RPMI8226 (cell line): ENCODE measurements at places on chromosomes 4 and X.

- peak; percentile 35 for DNase-seq
Observed at GRCh38 chr4:137531986-137532868, at the start of gene PCDH18. TSS of gene PCDH18 (minus strand) at chr4:137532494. CDS start at chr4:137532088, 406 bp downstream.

GRCh38 chr4:153183146-153183545 is 21.1 kb upstream of the TRIM2 start:
- DNase-seq, result no peak

- DNase-seq, result no peak
Observed at GRCh38 chr4:94462572-94462971, 10.8 kb downstream of the PDLIM5 start.

- DNase-seq, result no peak
Observed at GRCh38 chr4:93396272-93396671, 432.3 kb upstream of the ATOH1 start.

DNA sequence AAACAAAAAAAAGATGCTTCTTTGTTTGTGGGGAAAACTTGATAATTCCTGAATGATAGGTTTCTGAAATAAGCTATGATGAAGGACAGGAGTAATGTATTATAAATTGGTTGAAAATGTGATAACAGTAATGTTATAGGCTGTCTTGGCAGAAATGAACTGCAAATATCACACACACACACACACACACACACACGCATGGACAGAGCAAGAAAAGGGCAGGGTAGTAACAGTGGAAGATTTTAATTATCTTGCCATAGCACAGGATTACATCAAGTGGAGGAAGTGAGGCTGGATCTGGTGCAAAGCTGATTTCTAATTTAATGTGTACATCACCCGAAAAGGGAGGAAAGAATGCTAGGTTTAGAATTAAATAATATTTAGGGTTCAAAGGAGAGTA is 97.5 kb upstream of the CXXC4 start:
- DNase-seq, result no peak

GRCh38 chr4:153466949-153467896 is 1.1 kb downstream of the TMEM131L start:
- DNase-seq, result peak; percentile 84

GRCh38 chr4:114081783-114082182 is 102.3 kb upstream of the ARSJ start:
- no peak for DNase-seq

GRCh38 chrX:65657659-65658058 is 9.8 kb upstream of the MSN start:
- no peak for DNase-seq

DNA sequence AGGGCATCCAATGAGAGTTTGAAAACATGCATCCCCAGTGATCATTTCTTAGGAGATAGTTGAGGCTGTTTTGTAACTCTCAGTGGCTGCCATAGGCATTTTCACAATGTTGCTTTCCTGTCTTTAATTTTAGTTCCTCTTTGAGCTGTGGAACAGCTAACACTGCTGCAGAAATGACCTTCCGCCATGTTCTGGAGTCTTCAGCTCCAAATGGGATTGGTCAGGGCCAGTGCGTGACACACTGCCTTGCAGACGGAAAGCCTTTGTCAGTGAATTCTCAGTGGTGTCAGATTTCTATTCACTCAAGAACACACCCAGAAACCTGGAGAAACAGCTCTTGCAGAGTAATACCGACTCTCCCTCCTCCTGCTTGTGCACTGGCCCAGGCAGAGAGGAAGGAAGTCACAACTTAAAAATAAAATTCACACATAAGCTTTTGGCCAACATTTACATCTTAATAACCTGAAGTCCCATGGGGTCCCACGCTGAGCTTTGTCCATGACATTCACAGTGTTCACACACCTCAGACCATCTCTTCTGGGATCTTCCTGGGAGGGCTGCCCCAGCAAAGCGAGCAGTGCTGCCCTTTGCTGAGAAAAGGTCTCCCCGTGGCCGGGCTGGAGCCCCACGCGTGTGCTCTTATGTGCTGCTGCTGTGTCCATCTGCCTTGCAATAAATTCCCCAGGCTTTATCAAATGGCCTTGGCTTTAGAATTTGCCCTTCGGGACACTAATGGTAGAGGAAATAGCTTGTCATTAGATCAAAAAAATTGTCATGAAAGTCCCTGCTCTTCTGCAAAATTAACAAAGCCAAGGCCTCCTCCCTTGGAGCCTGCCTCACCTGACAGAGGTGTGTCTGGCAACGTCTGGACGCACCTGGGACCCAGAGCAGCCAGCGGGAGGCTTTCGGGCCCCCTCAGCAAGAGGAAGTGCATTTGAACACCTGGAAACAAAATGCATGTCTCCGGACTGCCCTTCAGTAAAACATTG is 126.8 kb downstream of the IRF2 start:
- DNase-seq, result peak; percentile 63

- DNase-seq, result no peak
Observed at GRCh38 chr4:128958194-128958593, 135.1 kb downstream of the SCLT1 start.

- DNase-seq, result no peak
Observed at GRCh38 chr4:130424211-130424610, 1328.3 kb downstream of the C4orf33 start.

DNA sequence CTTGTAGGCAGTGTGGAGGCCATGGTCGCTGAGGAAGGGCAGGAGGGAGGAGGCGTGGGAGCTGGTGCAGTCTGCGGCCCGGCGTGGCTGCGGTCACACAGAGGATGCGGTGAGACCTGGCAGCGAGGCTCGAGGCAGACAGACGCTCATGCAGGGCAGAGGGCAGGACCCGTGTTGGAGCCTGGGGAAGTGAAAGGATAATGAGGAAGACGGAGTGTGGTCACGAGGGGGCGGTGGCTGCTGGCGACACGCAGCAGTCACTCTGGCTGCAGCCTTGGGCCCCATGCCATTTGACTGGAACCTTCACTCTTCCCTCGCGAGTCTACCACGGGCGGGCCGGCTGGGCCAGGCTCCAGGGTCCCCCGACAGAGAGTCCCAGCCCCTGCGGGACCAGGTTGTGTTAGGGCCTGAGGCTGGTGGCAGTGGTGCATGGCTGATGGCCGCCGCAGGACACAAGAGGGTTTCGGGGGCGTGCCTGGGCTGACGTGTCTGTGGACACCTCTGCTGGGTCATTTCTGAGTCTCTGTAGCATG is 68.8 kb upstream of the HGFAC start:
- DNase-seq, result no peak

GRCh38 chr4:129751646-129752045 is 655.7 kb downstream of the C4orf33 start:
- no peak for DNase-seq

GRCh38 chr4:159736411-159736810 is 633.5 kb downstream of the RAPGEF2 start:
- DNase-seq, result no peak

DNA sequence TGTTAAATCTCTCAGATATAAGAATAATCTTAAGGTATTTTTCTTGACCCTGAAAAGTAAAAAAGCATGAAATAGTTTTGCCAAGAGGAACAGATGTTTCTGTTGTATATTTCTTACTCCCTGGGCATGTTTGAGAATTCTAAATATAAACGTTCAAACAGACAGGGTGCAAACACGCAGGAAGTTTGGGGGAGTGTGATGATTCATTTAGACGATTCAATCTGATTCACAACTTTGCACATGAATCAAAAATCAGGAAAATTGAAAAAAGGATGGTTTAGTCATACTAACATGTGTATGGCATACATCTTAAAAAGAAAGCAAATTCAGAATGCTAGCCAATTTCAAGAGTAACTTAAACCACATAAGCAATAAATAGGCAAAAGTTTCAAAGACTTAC is 340.3 kb upstream of the GRID2 start:
- no peak for DNase-seq

DNA sequence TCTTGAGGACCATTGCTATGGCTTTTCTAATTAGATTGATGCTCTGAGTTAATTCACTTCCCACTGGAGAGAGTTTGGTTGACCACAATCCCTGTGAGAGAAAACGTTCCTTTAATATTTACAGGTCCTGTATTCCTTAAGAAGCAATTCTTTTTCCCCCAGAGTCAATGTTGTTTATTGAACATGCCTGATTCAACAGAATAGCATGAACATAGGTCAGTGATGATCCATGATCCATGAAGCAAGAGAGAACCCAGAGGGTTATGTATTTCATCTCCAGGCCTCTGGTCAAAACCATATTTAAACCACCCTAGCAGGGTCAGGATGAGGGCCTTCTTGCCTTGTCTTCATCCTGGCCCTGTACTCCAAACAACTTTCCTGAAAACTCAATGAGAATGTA is 39.4 kb upstream of the EFHC2 start:
- no peak for DNase-seq

GRCh38 chr4:137700751-137701150 is 168.5 kb upstream of the PCDH18 start:
- DNase-seq, result no peak

GRCh38 chr4:39085891-39086290 is 23.9 kb downstream of the KLHL5 start:
- DNase-seq, result no peak

DNA sequence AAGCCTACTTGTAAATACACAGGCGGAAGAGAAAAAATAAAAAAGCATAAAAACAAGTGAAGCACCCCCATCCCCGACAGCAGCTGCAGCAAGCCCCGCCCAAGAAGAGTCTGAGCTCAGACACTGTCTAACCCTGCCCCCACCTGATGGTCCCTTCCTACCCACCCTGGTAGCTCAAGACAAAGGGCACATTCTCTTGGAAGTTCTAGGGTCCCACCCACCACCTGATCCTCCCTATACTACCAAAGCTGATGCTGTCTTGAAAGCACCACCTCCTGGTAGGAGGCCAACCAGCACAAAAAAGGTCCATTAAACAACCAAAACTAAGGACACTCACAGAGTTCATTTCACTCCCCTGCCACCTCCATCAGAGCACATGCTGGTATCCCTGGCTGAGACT is 308.2 kb downstream of the KLHL13 start:
- DNase-seq, result no peak

DNA sequence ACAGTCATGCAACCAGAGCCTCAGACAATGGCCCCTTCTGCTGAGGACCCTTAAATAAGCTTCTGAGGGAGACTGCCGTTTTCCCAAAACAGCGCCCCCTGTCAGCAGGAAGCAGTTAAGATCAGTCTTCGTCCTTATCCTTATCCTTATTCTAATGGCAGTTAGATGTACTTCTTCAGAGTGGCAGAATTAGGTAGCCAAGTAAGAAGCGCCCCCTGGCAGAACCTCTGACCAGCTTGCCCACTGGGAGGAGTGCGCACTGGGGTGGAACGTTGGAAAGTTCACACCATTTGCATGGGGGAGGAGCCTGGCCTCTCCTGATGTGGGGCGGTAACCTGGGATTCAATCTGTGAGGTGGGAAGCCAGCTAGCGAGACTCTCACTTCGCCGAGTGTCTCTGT is 133.6 kb upstream of the QRFPR start:
- DNase-seq, result no peak

DNA sequence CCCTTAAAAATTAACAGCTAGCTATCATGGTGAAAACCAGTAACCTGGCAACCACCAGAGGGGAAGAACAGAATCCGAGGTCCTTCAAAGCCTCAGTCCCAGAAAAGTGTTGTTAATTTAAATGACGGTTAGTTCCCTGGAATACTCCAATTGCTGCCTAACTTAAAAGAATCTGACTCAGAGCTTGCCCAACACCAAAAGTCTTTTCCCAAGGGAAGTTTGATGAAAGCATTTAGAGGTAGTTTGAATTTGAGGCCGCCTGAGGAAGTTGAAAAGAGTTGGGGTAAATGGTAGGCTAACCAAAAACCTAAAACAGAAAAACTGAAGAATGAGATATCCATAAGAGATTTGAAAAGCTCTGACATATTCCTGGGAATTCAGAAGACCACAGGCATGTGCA is 46.6 kb downstream of the IL13RA2 start:
- DNase-seq, result no peak

DNA sequence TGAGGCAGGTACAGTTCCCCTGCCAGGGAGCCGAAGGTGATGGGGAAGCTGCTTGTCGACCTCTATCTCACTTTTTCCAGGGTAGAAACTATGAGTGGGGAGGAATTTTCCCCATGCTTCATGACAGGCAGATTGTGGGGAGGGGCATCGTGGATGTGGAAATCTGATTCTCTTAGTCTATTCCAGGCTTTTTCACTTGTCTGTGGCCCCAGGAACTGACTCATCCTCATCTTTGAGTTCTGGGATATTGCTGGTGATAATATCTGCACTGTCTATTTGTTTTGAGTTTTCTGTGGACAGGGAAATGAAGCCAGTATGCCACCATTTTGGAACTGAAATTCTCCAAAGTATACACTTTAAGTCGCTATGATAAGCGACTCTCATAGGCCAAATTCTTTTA is 7.6 kb upstream of the TLR2 start:
- DNase-seq, result no peak

DNA sequence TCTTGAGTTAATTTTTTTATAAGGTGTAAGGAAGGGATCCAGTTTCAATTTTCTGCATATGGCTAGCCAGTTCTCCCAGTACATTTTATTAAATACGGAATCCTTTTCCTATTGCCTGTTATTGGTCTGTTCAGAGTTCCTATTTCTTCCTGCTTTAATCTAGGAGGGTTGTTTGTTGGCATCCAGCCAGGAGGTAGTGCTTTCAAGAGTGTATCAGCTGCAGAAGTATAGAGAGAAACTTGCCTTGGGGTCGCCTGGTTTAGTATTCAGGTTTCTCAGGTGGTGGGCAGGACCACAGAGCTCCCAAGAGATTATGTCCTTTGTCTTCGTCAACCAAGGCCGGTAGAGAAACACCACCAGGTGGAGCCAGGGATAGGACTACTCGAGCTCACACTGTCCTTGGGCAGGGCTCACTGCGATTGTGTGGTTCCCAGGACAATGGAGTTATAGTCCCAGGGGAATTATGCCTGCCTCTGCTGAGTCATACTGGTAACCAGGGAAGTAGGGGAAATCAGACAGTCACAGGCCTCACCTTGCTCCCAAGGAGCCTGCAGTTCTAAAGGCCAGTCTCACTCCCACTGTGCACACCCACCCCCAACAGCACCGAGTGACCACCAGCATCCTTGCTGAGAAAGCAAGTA is 168.1 kb downstream of the VSIG4 start:
- DNase-seq, result no peak

DNA sequence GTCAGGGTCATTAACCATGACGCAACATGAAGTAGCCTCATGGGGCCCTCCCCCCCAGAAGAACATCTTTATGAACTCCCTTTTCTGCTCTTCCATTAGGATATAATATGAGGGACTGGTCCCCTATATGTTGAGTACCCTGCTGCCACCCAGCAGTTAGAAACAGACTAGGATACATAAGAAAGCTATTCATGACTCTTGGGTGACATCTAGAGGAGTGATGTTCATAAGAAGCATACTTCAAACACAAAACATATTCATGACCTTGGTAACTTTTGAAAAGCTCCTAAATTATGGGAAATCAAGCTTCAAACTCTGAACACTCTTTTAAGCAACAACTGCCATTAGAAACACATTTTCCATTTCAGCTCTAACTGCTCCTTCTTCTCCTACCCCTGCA is 155.2 kb upstream of the SPIN4 start:
- DNase-seq, result peak; percentile 9

- no peak for DNase-seq
Observed at GRCh38 chr4:2722033-2722432, 34.1 kb downstream of the TNIP2 start.

DNA sequence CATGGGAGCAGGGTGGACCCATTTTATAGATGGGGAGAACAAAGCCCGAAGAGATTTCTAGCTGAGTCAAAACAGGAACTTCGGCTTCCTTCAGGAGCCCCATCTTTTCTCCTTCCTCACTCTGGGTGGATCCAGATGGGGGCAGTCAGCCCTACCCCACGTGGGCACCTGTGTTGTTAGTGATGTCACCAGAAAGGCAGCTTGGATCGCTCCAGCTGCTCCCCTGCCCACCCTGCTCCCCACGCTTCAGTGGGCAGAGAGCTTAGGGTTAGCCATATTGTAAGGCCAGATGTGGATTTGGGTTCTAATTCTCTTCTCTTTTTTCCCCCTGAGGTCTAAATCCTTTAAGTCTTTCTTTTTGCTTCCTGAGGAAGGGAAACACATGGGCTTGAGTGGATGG is 132.3 kb upstream of the PJA1 start:
- DNase-seq, result no peak
